Left cardiac atrium (tissue), 4 donors: ENCODE measurements at places on chromosomes 7 and 10. TPM values are rescaled to one million over a fixed set of nuclear protein-coding genes. Genes with fewer than 3 reads are reported as not detected.

Gene SPDYE6
- not detected for total RNA-seq

Gene CYP26C1
- total RNA-seq: 0.05 TPM

Gene WEE2
- not detected for total RNA-seq

Gene CD36
- total RNA-seq: 831 TPM
